Activated CD4-positive, alpha-beta T cell treated with anti-CD3 and anti-CD28 coated beads, Interleukin-2, amount 10 ng/mL, durations not matched to agents 24 days and 14 days (primary cell): ENCODE measurements at places on chromosomes 7 and 10.

DNA sequence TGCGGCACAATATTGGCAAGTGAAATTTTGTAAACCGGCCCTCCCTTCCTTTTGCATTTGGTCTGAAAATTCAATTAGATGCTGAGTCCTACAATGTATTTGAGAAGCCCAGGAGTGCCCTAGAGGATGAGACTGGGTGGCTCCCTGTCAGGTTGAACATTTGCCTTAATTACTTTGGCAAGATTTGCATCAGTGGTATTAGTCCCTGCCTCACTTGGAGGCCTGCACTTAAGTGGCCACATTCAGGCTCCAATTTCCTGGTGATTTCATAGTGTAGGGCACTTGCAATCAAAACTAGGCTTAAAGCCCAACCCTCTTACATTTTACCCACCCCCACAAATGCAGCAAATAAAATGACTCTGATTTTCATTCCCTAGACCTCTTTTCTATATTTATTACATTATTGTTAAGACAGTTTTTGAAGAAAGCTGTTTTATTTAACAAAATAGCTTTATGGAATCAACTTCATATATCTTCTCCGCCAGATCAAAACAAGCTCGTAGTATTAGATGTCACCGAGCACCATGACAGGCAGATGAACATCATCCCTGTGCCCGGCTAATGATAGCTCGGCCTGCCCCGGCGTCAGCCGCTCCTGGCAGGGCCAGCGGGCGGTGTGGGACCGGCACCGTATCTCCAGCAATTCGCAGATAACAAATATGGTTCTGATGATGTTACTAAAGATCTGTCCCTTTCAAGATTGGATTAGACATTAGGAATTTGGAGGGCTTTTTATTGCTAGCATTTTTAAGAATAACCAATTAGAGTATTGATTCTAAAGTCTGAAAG lies 73.6 kb downstream of the EGFR start:
- DNase-seq = no peak

- DNase-seq = no peak
Observed at GRCh38 chr10:75632805-75633462, 201.5 kb downstream of the LRMDA start.

GRCh38 chr7:88437132-88437531 lies 130.4 kb upstream of the STEAP4 start:
- no peak for DNase-seq

DNA sequence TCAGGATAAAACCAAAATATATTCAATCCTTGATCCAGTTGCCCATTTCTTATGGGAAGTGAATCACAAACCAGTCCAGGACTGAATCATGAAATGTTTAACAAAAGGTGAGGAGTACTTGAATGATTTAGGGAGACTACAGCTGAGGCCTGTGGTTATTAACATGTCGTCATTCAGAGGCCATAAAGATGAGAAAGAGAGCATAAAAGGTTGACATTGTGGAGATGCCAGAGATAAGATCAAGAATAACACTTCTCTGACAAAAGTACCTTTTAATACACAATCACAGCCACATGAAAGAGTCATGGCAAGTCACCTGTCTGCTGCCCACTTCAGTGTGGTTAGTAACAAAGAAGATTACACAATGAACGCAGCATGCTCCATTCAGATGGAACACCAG lies 1195.7 kb upstream of the SORCS1 start:
- DNase-seq = no peak

DNA sequence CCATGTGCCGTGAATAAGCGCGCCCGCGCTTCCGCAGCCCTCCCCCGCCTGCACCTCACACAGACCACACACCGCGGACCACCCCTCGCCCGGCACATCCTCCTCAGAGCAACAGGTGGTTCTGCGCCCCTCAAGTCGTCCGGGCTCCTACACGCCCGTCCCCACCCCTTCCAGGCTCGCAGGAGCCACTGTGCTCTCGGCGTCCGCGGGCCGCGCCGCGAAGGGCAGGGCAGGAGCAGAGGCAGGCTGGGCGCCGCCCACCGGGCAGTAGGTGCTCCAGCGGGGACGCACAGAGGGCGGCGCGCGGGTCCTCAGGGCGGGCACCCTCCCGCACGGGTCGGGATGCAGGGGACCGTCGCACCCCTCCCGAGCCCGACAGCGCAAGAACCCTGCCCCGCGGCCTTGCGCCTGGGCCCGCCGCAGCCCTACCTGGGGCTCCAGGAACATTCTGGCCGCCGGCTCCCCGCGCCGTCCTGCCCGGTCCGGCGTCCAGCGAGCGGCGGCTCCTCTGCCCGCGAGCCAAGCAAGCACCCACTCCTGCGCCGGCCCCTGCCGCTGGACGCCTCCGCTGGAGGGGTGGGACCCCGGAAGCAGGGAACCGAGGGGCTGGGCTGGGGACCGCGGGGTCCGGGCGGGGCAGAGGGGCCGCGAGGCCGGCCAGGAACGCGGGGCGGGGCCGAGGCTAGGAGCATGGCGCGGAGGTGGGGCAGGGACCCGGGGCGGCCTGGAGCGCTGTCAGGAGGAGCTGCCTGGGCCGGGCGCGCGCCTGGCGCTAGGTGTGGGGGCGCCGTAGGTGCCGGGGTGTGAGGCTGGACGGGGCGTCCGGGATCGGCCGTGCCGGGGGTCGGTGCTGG lies 37.4 kb downstream of the RASGEF1A start:
- peak; percentile 80 for DNase-seq

GRCh38 chr7:112882511-112882910 lies 92.3 kb upstream of the TMEM168 start:
- no peak for DNase-seq

- no peak for DNase-seq
Observed at GRCh38 chr10:124522933-124523871, 61.6 kb downstream of the LHPP start.

DNA sequence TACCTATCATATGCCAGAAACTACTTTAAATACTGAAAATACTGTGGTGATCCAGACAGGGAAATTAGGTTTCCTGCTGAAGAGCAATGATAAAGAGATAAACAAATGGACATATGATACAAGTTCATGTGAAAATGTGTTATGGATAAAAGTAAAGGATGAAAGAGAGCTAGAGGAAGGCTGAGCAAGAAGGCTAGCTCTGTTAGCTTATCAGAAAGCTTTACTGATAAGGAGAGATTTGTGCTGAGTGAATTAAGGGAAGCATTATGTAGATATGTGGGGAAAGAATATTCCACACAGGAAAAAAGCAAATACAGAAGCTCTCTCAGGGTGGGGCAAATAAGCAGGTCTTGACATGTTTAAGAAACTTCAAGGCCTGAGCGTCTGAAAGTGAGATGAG lies 308.4 kb downstream of the HDAC9 start:
- no peak for DNase-seq

DNA sequence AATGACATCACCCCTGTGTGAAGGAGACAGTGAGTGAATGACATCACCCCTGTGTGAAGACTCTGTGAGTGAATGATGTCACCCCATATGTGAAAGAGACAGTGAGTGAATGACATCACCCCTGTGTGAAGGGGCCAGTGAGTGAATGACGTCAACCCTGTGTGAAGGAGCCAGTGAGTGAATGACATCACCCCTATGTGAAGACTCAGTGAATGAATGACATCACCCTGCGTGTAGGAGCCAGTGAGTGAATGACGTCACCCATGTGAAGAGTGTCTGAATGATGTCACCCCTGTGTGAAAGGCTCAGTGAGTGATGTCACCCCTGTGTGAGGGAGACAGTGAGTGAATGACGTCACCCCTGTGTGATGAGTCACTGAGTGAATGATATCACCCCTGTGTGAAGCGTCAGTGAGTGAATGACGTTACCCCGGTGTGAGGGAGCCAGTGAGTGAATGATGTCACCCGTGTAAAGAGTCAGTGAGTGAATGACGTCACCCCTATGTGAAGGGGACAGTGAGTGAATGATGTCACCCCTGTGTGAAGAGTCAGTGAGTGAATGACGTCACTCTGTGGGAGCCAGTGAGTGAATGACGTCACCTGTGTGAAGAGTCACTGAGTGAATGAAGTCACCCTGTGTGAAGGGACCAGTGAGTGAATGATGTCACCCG lies 478.1 kb downstream of the PTPRN2 start:
- DNase-seq = no peak

GRCh38 chr7:85634951-85635350 lies 448.1 kb upstream of the SEMA3D start:
- no peak for DNase-seq

DNA sequence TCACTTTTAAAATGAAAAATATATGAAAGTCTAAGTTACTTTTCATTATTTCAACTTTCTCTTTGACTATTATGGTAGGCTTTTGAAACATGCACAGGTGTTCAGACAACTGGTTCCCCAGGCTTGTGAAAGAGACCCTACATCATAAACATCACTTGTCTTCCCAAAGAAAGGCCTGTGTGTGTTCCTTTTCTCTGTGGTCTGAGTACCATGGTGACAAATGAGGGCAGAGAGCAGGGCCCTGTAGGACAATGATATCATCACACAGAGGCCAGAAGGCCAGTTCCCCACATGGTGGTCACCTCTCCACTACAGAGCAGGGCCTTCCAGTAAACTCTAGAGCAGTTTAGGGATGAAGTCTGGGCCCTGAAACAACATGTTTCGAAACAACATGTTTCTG lies 288.8 kb downstream of the USP6NL start:
- DNase-seq = no peak

- DNase-seq = no peak
Observed at GRCh38 chr10:10872764-10873163, 144.9 kb upstream of the CELF2 start.

- DNase-seq = no peak
Observed at GRCh38 chr10:11667756-11668155, 56.3 kb upstream of the USP6NL start.

DNA sequence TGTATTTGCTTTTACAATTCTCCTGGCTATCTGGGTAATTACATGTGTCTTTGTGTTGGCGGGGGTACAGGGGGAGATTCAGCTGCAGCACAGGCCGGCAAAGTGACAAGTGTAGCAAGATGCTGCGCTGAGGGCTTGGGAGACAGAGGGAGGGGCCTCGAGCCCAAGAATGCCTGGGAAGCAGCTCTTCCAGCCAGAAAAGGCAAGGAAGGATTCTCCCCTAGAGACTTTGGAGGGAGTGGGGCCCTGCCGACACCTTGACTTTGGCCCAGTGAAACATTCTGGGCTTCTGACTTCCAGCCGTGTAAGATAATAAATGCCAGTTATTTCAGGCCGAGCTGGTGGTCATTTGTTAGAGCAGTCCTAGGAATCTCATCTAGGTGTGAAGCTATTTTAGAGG lies 7.2 kb upstream of the REPIN1 start:
- DNase-seq = no peak

DNA sequence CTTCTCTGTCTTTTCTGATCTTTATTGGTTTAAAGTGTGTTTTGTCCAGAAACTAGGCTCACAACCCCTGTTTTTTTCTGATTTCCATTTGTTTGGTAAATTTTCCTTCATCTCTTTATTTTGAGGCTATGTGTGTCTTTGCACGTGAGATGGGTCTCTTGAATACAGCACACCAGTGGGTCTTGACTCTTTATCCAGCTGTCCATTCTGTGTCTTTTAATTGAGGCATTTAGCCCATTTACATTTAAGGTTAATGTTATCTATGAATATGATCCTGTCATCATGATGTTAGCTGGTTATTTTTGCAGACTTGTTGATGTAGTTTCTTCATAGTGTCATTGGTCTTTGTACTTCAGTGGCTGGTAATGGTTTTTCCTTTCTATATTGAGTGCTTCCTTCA lies 10.1 kb downstream of the TEX36 start:
- no peak for DNase-seq

DNA sequence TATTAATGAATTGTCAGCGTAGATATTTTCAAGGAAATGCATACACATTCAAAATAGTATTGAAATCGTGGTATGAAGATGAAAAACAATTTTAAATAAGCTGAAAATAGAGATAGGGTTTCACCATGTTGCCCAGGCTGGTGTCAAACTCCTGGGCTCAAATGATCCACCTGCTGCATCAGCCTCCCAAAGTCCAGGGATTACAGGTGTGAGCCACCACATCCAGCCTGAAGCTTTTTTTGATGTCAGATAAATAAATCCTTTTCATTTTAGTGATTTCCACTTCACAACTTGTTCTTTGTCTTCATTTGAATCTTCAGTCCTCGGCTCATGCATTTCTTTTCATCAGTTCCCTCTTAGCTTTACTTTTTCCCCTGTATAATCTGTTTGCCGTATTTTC lies 4.6 kb downstream of the CDK13 start:
- peak; percentile 50 for DNase-seq

DNA sequence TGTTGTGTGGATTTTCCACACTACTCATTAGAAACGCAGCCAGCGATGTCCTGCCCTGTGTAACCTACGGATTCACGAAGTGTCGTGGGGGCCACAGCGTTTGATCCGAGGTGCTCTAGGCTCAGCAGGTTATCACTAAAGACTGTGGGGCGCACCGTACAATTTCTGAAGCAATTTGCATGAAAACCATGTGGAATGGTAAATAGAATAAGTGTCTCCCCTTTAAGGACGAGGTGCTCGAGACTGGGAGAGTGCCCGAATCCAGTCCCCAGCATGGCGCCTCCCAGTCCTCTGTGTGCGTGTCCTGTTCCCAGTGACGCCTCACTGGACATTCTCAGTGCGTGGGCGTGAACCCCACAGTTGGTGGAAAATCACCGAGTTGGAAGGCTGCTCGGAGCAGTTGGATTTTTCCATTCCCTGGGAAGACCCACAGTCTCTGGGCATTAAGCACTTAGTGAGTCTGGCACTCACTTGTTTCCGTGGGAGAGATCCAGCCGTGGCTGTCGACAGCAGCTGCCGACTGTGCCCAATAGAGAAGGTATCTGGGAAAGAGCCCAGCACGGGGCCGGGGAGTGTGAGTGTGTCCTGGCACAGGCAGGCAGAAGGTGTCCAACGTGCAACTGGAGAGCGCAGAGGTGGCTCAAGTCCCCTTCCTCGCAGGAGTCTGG lies 37.0 kb downstream of the PFKP start:
- DNase-seq = no peak

- no peak for DNase-seq
Observed at GRCh38 chr10:128254476-128254875, 128.3 kb upstream of the MKI67 start.

GRCh38 chr10:113679463-113680189 lies at the start of gene CASP7:
CASP7 (plus strand) TSS chr10:113679912; CDS start chr10:113697494, 17,582 bp downstream.
- DNase-seq = peak; percentile 96

GRCh38 chr10:118504044-118504443 lies 91.4 kb downstream of the PRLHR start:
- no peak for DNase-seq

- no peak for DNase-seq
Observed at GRCh38 chr7:7517754-7518153, 17.9 kb downstream of the COL28A1 start.

DNA sequence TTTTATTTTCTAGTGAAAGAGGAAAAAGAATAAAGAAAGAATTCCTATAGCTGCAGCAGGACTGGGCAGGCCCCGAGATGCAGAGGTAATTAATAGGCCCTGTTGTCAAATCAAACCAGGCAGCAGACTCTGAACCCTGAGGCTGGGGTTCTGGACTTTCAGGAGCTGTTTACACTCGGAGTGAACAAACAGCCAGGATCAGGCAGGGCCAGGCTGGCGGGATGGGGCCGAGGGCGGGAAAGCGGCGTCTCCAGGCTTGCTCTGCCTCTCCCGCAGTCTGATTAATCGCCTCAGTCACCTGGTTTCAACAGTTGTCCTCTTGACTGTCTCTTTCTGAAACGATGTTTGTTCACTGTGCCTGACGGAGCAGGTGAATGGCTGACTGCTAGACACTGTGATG lies 675.4 kb upstream of the FOXK1 start:
- no peak for DNase-seq

DNA sequence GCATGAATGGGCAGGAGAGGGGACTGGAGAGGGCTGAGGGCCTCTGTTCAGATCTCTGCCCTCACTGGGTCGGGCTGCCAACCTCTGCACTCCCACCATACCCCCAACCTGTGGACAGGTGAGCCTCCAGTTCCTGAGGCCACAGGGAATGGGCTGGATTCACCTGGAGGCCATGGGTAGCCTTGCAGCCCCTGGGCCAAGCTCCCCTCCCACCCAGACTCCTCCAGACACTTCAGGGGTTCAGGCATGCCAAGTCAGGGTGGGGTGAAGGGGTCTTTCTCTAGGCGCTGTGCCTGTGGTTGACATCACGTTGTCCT lies 80.5 kb downstream of the ZMIZ1 start:
- no peak for DNase-seq
